ENCODE measurements at places on chromosomes 2 and 18. TPM values are rescaled to one million over a fixed set of nuclear protein-coding genes. Genes with fewer than 3 reads are reported as not detected.
A peak's percentile ranks its signal among the peaks of the same experiment; 100 is the strongest.

The STPG4 gene
- not detected for total RNA-seq

The GCKR gene
- 0.29 TPM for total RNA-seq

The NEU4 gene
- not detected for total RNA-seq

GRCh38 chr2:62306751-62307468, 111.0 kb downstream of the B3GNT2 start:
- peak; percentile 35 for DNase-seq

- no peak for DNase-seq
Measured at GRCh38 chr2:96839293-96839874, 4.4 kb downstream of the ANKRD23 start.

DNA sequence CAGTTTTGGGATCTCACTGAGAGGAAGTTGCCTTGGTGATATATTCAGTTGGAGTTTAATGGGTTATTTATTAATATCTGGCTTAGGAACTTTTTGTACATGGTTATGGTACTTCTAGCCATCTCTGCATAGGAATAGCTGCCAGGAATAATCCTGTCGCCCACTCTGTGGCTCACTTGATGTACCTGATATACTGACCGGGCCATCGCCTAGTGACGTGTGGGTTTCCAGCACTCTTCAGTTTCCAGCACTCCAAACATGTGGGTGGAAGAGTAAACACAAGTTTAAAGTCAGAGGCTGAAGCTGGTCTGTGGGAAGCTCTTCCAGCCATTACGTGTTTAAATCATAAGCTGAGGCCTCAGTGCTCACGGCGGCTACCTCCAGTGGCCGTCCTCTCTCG, 44.3 kb upstream of the AGAP1 start:
- no peak for DNase-seq

DNA sequence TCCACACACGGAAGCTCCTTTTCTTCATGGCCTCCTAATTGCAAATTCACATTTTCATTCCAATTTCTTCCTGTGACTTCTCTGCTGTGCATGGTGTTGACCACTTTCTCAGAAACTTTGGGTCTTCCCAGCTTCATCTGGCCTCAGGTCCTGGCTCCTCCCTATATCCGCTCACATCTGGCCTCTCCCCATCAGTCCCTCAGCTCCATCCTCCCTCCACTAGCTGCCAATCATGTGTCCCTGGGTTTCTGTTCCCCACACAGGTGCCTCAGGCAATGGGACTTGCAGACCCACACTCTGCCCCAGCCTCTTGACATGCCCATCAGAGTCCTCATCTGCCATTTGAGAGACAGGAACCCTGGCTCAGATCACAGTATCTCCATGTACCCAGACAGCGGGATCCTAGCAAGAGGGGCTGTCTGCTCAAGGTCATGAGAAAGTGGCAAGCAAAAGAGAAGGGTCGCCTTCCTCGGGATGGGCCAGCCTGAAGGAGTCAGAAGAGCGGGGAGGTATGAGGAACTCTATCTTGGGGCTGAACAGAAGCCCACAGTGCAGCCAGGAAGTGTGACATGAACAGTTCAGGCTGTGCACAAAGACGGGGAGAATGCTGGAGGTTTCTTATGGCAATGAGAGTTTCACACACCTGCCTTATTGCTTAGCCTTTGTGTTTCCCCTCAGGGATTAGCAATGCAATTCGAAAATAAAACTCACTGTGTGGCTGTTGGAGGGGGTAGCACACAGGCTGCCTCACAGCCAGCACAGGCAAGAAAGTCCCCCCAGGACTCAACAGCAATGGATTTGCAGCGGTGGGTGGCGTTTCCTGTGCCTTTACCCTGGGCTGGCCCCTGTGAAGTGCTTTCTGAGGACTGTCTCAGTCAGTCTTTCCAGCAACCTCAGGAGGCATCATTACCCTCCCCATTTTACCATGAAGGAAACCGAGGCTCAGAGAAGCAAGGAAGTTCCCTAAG, 69.5 kb downstream of the COPS8 start:
- DNase-seq = no peak

DNA sequence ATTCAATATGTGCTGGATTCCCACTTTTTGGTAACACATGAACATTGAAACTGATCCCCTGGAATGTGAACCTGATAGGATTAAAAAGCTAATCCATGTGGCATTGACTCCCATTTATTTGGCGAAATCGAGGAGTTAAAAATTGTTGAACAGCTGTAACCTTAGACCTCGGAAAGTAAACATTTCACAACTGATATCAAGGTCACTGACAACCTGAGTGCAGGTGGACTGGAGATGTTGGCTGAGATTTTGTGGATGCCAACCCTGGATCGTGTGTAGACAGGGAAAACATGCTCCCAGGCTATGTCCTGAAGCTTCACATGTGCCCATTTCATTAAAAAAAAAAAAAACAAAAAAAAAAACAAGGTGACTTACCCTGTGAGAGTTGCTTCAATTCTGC, 204.8 kb downstream of the SETBP1 start:
- no peak for DNase-seq

GRCh38 chr18:5961828-5962150, 66.5 kb upstream of the TMEM200C start:
- no peak for DNase-seq
